H1 (cell line): ENCODE measurements at places on chromosomes 1 and 21. TPM values are rescaled to one million over a fixed set of nuclear protein-coding genes. Genes with fewer than 3 reads are reported as not detected.
A peak's percentile ranks its signal among the peaks of the same experiment; 100 is the strongest.

Gene MPL
- not detected in 2 replicates for total RNA-seq

Gene ZNF695
- total RNA-seq: 25.6 and 27.0 TPM in 2 replicates

Gene DIO1
- not detected in 2 replicates for total RNA-seq

Gene DMBX1
- 0.30 TPM in 1 of 2 replicates, not detected in the other for total RNA-seq

Gene AMY1C
- not detected in 2 replicates for total RNA-seq

Gene PIP5K1A
- total RNA-seq: 72.5 and 87.5 TPM in 2 replicates

Gene SLC22A15
- total RNA-seq: 3.3 and 3.7 TPM in 2 replicates

Gene GNG12
- total RNA-seq: 34.5 and 35.8 TPM in 2 replicates

Gene PTPN14
- total RNA-seq: 77.4 and 93.6 TPM in 2 replicates

Gene FBLIM1
- 63.2 and 66.6 TPM in 2 replicates for total RNA-seq

Gene ZYG11A
- 2.1 and 2.6 TPM in 2 replicates for total RNA-seq

- peak; percentile 97 for DNase-seq
These were observed 65.5 kb upstream of the LRP8 start for GRCh38 chr1:53393325-53393792.

GRCh38 chr1:161838362-161838761 is 72.2 kb downstream of the ATF6 start:
- DNase-seq: no peak

DNA sequence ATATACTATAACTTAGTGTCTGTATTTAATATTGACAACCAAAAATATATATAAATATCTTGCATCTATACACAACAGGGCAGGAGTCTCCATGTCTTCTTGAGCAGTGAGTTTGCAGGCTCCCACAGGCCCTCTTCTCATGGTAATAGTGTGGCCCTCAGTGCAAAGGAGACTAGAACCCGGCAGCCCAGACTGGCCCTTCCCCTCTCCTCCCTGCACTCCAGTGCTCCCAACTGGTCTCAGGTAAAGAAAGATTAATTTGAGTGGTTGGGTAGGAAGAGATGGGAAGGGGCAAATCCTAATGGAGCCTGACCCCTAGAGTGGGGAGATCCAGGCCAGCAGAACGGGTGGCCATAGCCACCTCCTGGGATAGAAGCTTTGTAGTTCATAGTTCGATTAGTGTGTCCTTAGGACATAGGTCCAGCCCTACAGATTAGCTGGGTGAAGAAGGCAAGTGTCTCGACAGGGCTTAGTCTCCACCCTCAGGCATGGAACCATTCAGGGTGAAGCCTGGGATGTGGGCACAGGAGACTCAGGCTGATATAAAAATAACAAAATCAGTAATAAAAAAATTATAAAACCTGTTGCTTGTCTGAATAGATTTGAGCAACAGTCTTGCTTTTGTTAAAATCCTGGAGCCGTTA is 32.3 kb downstream of the SLC2A1 start:
- no peak for DNase-seq

GRCh38 chr1:117209094-117209493 is 1.6 kb downstream of the VTCN1 start:
- DNase-seq: no peak

DNA sequence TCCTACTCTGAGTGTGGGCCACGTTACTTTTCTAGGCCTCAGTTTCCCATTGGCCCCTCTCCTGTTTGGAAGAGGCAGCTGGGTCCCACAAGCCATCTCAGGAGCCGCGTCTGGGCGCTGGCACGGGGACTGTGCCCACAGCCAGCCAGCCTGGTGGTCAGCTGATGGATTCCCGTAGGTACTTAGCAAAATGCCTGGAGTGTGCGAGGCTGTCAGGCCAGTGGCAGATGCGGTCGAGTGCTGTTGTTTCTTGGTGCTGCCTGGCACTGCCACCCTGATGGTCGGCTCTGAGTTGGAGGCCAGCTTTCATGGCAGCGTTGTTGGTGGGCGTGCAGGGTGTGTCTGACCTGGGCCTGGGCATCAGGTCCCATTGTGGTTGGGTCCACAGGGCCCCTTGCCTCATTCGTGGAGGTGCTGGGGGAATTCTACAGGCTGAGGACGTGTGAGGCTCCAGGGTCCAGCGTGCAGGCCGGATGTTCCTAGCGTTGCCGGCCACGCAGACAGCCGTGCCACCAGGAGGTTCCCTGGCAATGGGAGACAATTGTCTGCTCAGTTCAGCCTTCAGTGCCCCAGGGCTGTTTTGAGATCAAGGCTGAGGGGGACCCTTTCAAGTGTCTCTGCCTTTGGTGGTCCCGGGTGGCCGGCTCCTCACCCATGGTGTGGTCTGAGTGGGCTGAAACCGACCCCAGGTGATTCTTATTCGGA is 20.9 kb downstream of the SKI start:
- DNase-seq: no peak

- no peak for DNase-seq
These were observed 117.5 kb downstream of the PRDM16 start for GRCh38 chr1:3186526-3186921.

DNA sequence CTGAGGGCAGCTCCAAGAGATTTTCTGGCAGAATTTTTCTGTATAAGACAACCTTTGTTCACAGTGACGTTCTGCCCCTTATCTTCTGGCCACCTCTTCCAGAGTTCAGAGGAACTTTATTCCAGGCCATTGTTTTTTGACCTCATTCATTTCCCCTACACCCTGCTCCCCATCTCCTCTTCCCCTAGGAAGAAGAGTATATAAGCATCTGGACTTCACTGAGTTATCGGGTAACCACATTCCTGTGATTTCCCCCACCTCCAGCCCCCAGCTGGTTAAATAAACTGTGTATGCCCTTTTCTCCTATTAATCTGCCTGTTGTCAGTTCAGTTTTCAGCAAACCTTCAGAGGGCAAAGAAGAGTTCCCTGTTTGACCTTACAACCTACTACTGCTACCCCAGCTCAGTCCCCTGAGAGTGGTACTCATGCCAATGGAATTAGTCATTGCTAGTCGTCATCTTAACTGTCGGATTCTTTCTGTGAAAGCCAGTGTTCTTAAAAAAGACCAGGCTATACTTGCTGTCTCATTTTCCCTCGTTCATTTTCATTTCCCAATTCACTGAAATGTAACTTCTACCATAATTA is 14.3 kb upstream of the ALG14 start:
- no peak for DNase-seq

- DNase-seq: no peak
These were observed 29.1 kb upstream of the TADA1 start for GRCh38 chr1:166905136-166905535.

GRCh38 chr1:9811239-9811966 is 12.4 kb downstream of the CLSTN1 start:
- DNase-seq: no peak

- DNase-seq: no peak
These were observed 155.6 kb downstream of the GALNT2 start for GRCh38 chr1:230222678-230223077.

DNA sequence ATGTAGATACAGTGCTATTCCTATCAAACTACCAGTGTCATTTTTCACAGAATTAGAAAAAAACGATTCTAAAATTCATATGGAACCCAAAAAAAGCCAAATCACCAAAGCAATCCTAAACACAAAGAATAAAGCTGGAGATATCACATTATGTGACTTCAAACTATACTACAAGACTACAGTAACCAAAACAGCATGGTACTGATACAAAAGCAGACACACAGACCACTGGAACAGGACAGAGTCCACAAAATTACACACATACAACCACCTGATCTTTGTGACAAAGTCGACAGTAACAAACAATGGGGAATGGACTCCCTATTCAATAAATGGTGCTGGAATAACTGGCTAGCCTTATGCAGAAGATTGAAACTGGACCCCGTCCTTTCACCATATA is 71.4 kb upstream of the ZNF326 start:
- no peak for DNase-seq

GRCh38 chr1:193588311-193589082 is 402.1 kb upstream of the B3GALT2 start:
- DNase-seq: peak; percentile 48

GRCh38 chr1:29691499-29691898 is 455.2 kb downstream of the PTPRU start:
- no peak for DNase-seq

DNA sequence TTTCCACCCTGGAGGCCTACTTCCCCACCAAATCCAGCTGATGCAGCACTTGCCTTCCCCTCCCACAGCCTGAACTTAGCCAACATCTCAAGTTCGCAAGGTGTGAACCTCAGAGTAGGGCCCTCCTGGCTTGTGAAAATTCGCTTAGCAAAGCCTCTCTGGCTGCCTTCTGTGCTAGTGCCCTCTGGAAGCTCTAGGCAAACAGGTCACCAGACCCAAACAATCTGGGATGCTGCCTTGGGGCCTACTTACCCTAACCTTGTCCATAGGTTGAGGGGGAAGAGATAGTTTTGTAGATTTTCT is 30.3 kb upstream of the TRABD2B start:
- no peak for DNase-seq

GRCh38 chr1:170700842-170701615 is 37.1 kb downstream of the PRRX1 start:
- DNase-seq: no peak

GRCh38 chr1:90989990-90990389 is 31.8 kb downstream of the ZNF644 start:
- DNase-seq: no peak

GRCh38 chr1:11955221-11955620 is 20.7 kb downstream of the PLOD1 start:
- DNase-seq: no peak

DNA sequence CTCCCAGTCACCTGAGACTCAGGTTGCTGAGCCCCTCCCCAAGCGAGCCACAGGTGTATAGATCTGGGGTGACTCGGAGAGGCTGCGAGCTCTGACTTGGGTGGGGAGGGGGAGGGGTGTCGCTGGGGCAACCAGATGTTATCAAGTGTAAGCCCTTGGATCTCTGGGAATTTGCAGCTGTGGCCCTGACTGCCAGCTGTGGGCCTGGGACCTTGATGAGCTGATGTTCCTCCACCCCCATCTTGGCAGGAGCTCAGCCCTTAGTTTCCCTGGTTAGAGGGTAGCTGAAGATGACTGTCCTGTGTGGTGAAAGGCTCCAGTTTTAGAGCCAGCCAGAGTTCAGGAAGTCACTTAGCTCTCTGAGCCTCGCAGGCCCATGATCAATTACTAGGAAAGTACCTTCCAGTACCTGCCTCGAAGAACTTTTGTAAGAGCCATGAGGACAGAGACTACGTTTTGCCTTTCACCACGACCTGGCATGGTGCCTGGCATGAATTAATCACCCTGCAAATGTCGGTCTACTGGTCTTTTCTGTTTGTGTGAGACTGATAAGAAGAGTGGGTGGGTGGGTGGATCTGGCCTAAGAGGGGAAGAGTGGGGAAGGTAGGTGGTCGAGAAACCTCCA is 55.8 kb downstream of the YARS1 start:
- DNase-seq: no peak

DNA sequence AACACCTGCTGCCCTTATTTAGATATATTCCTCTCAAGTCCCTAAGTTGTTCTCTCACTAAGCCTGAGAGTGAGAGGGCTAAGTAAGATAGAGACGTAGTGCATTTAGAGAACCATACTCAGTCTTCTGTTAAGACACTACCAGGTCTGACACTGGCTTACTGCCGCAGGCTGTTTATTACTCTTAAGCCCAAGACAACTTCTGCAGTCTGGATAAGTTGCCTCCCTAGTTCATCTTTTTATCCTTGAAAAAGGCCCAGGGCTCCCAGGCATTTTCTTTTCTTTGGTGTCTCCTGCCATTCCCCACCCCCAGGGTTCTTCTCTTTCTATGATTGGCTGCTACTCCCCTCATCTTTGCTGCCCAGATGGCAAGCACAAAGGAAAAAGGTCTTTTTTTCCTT is 38.7 kb downstream of the CACHD1 start:
- no peak for DNase-seq

- DNase-seq: no peak
These were observed 18.0 kb downstream of the HHIPL2 start for GRCh38 chr1:222529916-222530315.

DNA sequence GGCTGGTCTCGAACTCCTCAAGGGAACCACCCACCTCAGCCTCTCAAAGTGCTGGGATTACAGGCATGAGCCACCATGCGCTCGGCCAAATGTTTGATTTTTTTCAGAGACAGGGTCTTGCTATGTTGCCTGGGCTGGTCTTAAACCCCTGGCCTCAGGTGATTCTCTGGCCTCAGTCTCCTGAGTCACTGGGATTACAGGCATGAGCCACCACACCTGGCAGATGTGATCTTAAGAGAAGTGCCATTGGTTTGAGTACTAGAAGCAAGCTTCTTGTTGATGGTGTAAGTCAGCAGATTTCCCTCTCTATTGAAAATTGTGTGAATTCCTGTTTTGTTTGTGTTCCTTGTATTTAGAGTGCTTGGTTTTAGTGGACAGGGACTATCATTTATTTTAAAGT is 5.2 kb downstream of the CAP1 start:
- DNase-seq: no peak

DNA sequence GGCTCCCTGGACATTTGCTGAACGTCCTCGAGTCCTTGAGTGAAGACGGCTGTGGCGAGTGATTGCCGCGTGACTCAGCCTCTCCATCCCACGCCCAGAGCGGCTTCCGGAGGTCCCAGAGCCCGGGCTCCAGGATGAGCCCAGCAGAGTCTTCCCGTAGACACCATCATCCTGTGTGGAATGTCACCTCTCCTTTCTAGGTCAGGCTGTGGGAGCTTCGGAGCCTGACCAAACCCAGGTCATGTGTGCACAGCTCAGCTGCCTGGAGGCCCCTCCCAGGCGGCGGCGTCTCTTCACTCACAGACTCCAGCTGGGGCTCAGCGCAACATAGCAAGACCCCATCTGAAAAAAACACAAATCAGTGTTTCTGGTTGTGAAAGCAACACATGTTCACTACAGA is 38.2 kb downstream of the PRKCZ start:
- no peak for DNase-seq

- no peak for DNase-seq
These were observed 23.4 kb downstream of the KCNQ4 start for GRCh38 chr1:40806731-40807695.

GRCh38 chr21:28336314-28336713 is 656.4 kb downstream of the LTN1 start:
- no peak for DNase-seq

- no peak for DNase-seq
These were observed 35.4 kb upstream of the TXLNA start for GRCh38 chr1:32144033-32144432.

- no peak for DNase-seq
These were observed 30.7 kb downstream of the SLC2A1 start for GRCh38 chr1:42927920-42928505.

DNA sequence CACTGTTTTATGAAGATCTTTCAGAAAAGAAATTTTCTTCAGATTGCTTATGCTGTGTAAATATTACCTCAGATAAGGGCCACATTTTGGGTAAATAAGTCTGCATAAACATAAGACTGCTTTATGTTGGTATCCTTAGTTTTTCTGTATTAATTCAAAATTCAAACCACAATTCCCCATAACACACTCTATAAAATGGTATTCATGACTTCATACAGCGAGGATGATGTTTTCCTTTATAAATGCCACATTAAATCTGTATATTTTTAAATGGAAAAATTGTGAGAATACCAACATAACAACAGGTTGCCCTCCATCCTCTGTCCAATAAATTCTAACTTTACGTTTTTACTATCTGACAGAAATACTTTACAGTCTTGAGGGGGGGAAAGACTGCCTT is 248.7 kb upstream of the CXADR start:
- no peak for DNase-seq

GRCh38 chr1:208028526-208028925 is 117.6 kb upstream of the CD34 start:
- no peak for DNase-seq

GRCh38 chr1:158020886-158021620 is 27.6 kb downstream of the KIRREL1 start:
- DNase-seq: no peak

GRCh38 chr1:151009674-151010345 is 1.6 kb downstream of the PRUNE1 start:
- DNase-seq: no peak
